ENCODE measurements at places on chromosomes 16 and 17.

DNA sequence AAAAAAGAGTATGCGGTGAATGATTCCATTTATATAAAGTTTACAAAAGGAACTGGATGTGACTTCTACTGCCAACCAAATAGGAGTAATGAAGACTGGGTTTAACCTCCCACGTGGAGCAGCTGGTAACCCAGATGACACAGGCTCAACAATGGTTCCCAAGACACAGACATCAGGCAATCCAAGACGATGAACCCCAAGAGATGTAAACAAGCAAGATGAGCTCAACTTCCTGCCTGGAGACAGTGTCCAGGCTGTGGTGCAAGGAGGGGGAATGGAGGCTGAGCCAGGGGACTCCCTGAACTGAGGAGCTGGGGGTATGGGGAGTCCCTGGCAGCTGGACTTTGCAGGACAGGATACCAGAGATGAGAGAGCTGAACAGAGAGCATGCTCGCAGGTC is 104.7 kb downstream of the LITAF start:
- no peak for DNase-seq

DNA sequence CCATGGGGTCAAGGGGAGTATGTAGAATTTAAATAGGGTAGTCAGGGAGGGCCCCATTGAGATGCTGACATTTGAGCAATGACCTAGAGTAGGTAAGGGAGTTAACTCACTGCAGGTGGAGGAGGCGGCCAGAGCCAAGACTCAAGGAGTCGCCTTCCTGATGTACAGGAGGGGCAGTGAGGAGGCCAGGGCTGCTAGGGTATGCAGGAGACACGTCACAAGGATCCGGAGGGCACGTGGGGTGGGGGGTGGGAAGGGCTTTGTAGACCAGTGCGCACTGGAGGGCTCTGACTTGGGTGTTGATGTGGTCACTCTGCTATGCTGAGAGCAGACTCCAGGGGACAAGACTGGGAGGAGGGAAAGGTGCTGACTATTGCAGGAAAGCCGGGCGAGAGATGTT is 37.5 kb downstream of the SPECC1 start:
- DNase-seq = no peak

DNA sequence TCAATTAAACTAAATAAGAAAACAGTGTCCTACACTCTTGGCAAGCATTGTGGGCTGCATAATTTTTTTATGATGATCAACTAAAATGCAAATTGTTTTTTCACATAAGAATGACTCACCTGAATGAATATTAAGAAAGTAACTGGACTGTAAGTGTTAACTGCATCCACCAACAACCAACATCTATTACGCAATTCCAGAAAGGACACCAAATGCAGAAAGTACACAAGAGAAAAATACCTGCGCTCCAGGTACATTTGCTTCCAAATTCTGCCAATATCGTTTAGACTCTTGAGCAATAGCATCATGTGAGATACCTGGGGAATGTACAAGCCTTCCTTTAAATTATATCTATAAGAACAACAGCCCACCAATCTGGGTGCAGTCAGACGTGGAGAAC is 19.8 kb upstream of the TXNDC11 start:
- no peak for DNase-seq

- DNase-seq = no peak
These were observed 3.3 kb downstream of the FOXF1 start for GRCh38 chr16:86513471-86514277.

DNA sequence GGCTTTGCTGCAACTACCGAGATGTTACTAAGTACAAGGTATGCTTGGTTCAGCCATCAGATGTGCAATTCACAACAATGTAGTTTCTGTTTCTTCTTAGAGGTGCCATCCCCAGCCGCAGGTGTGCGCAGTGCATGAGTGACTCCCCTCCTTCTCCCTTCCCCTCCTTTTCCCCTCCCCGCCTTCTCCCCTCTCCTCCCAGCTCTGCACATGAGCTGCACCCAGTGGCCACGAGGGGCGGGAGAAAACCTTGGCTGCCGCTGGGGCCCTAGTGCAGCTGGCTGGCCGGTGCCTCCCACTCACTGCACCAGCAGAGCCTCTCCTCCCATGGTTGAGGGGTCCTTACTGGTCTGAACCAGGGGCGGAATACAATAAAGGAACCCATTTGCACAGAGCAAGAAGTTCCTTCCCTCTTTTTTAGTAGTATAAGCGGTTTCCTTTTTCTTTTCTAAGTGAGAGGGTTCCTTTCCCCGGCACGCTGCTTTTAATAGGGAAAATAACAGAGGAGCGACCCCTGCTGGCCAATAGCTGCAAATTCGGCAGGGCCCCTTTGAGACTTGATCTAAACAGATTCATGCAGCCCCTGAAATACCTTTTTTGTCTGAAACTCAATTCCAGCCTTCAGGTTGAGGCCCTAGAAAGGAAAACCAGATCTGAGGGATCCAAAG is 7.8 kb upstream of the CCL15 start:
- DNase-seq = no peak

DNA sequence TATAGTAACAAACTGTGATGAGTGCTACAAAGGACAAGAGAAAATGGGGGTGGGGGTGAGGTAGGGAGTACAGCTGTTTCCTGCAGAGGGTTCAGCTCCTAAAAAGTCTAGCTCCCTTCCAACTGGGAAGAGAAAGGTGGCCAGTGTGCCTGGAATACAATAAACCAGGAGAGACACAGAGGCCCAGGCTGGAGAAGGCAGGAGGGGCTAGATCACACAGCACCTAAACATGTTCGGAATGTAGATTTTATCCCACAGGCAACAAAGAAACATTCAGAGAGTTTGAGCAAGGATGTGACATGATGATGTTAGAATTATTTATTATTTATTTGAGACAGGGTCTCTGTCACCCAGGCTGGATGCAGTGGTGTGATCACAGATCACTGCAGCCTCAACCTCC is 10.2 kb downstream of the TEX2 start:
- no peak for DNase-seq

- no peak for DNase-seq
These were observed 178.2 kb downstream of the CHD9 start for GRCh38 chr16:53232826-53233529.

- DNase-seq = no peak
These were observed 230.7 kb downstream of the MAF start for GRCh38 chr16:79369796-79370195.

DNA sequence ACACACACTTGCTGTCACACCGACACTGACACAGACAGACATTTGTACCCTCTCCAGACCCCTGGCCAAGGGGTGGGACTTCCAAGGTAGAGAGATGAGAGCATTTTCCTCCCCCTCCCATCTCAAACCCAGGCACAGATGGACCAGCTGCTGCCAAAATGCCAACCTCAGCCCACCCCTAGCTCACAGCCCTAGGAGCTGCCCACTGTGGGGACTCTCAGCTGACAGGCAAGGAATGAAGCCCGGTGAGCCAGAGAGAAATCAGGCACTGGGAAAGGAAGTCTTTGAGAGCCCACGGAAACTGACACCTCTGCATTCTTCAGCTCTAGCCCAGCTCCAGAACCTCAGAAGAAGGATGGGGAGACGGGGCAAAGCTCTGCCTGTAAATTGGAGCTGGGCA is 2.8 kb downstream of the ETV4 start:
- DNase-seq = no peak

DNA sequence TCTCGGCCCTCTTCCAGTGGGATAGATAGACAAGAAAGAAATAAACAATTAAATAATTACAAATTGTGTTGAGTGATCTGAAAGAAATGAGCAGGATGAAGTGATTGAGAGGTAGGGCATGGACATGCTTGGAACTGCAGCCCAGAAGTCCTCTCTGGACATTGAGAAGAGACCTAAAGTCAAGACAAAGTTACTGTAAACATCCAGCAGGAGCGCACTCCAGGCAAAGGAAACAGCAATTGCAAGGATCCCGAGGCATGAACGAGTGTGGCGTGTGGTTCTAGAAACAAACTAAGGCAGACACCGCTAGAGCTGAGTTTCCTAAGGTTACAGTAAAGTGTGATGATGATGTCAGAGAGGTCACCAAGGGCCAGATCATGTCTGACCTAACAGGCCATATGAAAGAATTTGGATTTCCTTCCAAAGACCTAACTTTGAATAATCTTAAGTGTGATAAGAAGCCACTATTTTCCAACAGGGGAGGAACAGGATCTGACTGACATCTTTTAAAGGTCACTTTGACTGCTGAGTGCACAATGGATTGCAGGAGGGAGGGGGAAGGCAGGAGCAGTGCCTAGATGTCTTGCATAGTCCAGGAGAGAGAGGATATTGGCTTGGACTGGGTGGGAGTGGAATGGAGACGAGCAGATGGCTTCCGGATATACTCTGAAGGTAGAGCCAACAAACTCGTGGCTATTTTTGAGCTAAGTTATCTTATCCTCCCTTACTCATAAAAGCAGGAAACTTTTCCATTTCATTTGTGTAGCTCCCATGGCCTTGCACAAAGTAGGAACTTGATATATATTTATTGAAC is 19.0 kb downstream of the ABCC12 start:
- DNase-seq = no peak

GRCh38 chr16:77500934-77501664 is 66.3 kb upstream of the ADAMTS18 start:
- DNase-seq = no peak

GRCh38 chr17:38455288-38455915 is 27.1 kb downstream of the ARHGAP23 start:
- no peak for DNase-seq

DNA sequence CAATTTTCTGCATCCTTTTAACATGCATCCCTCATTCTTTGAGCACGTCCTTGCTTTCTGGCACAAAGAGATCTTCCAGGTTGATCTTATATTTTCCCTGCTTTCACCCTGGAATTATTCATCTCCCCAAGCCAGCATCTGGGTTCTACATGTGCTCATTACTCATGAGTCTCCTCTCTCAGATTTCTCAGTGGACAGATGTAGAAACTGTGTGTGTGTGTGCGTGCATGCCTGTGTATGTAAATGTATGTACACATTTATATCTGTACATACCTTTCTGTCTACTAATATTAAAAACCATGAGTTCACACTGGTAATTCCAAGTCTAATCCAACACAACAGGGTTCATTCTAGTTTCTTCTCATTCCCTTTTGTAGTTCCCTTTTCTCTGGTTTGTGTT is 41.9 kb upstream of the NSRP1 start:
- DNase-seq = no peak

DNA sequence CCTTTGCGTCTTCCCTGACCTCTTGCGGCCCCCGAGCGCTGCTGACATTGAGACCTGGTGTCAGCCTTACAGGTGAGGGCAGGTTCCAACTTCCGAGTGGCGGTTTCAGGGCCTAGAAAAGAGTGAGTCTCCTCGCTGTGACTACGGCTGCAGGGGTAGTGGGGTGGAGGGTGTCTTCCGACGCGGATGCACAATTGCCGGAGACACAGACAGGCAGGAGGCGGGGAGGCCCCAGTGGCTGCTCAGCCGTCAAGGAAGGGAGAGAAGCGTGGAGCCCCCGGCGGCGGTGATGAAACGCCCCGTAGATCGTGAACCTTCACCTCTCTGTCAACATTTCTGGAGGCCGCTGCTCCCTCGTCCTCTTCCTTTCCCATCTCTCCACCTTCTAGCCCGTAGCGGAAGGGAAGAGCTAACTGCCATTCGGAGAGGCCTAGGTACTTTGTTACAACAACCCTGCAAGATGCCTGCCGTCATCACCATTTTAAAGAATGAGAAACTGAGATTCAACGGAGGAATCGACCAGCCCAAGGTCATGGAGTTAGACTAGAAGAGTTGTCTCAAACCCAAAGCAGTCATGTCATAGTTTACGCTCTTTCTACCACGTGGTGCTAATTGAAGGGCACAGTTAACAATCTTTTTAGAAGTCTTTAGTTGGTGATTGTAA is 485 bp downstream of the DNAJA3 start:
- DNase-seq = no peak

DNA sequence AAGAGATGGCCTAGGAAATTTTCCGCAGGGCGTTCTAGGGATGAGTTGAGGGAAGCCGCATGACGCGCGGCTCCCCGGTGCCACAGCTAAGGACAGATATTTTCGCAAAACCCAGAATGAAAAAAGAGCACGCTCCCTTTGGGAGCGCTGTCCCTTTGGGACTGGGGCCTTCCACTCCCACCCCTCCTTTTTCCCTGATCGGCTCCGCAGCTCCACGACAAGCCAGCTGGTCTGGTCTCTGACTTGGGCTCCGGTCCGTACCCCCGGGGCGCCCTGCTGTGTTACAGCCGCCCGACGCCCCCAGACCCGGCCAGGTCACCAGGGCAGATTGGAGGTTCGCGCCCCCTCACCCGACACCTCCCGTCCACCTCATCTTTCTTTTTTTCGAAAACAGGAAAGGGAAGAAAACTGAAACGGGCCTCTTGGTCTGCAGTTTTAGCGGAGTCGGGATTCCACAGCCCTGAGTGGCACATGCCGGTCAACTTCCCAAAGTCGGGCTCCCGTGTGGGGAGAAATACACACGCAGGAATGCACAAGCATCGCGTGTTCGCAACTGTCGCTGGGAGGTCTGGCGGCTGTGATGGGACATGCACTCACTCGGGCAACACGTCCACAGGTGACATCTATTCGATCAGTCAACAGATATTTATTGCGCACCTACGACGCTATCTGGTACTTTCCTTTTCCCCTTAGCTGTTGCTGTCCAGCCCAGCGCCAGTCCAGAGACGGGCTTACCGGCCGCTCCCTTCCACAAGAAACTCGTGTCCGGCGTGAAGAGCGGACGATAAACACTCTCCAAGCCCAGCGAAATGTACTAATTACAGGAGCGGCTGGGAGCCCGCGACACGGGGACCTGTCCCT is 3.9 kb upstream of the SOX9 start:
- DNase-seq = no peak

GRCh38 chr17:53119773-53120172 is 703.0 kb upstream of the KIF2B start:
- no peak for DNase-seq
